ENCODE measurements at places on chromosomes 4 and X. TPM values are rescaled to one million over a fixed set of nuclear protein-coding genes. Genes with fewer than 3 reads are reported as not detected.

The XPNPEP2 gene
- 5.9 TPM for polyA plus RNA-seq

DNA sequence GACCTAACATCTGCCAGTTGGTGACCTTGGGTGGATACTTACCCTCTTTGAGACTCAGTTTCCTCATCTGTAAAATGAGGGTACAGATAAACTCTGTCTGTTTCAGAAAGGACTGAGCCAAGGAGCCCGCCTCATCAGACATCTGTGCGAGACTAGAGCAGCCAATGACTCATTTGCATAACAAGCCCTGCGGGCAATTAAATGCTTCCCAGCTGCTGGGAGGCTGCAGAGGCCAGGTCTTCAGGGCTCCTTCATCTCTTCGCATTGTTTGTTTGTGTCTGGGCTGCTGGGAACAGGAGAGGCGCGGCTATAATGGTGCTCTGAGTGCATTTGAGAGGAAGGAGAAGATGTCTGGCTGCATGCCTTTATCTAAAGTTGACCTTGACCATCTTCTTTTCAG lies 85.0 kb downstream of the ADRA2C start:
- DNase-seq = no peak

The MECP2 gene
- 32.4 TPM for polyA plus RNA-seq

DNA sequence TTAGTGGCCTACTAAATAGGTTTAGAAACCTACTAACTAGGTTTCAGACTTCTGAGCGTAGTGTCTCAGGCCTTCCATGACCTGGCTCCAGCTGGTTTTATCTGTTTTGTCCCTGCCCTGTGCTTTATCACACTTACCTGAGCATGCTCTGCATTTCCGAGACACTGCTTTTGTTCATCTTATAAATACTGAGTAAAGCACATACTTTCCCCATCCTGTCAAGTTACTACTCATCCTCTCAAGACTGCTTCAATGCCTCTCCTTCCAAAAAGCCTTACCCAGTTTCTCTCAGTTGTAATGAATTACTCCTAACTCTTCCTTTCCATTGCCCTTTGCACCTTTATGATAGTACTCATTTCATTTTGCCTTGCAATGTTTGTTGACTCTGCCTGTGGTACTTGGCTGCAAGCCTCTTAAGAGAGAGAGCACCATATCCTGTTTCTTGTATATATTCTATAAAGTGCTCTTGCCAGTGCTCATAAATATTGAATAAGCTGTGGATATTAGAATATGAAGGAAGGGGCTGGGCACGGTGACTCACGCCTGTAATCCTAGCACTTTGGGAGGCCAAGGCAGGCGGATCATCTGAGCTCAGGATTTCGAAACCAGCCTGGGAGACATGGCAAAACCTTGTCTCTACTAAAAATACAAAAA lies 34.4 kb downstream of the SLAIN2 start:
- no peak for DNase-seq

DNA sequence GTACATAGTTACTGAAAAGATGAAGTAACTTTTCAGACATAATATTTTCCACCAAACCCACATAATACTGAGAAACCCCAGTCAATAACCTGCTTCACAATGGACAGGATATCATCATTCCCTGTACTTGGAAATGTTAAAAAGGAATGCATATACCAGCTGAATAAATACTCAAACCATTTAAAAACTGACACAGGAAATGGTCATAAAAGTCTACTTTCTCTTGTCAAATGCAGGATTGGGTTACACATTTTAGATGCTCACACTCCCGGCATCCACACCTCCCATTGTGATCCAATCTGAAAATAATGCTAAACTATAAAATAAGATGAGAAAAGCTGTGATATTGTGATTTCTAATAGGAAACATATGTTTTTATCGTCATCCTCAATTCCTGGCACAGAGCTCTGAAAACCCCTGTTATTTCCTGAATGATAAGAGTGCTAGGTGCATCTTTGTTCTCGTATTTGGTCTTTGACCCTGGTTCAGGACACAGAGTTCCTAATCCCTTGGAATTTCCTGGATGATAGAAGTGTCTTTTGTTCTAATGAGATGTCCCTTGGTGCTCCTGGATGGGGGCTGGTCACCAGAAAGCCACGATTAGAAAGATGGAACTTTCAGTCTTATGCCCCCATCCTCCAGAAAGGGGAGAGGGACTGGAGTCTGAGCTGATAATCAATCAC lies 821.3 kb downstream of the TRIML1 start:
- no peak for DNase-seq

DNA sequence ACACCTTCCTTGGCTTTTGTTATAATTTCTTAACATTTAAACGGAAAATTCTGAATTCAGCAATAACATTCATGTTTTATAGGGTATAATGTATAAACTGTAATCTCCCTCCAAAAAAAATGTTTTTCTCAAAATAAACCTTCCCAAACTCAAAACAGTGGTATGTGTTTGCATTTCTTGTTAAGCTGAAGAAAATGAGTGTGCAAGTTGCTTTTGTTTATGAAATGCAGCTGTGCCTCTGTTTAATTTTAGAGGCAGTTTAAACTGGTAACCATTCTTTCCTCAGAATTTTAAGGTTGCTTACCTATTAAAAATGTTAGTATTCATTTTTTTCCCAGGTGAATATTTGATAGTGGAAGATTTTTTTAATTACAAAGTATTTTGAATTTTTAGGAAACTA lies 105.0 kb upstream of the ANKRD50 start:
- DNase-seq = peak; percentile 5

The CNKSR2 gene
- polyA plus RNA-seq = 11.7 TPM

GRCh38 chrX:65667503-65668376 lies at the start of gene MSN:
TSS of gene MSN (plus strand) at chrX:65667654. CDS start at chrX:65667842, 188 bp downstream.
- no peak for DNase-seq

GRCh38 chr4:6301051-6301731 lies 31.5 kb downstream of the WFS1 start:
- no peak for DNase-seq

Data from right lung (tissue), 10 donors.